ENCODE measurements at places on chromosomes 7 and 10.

DNA sequence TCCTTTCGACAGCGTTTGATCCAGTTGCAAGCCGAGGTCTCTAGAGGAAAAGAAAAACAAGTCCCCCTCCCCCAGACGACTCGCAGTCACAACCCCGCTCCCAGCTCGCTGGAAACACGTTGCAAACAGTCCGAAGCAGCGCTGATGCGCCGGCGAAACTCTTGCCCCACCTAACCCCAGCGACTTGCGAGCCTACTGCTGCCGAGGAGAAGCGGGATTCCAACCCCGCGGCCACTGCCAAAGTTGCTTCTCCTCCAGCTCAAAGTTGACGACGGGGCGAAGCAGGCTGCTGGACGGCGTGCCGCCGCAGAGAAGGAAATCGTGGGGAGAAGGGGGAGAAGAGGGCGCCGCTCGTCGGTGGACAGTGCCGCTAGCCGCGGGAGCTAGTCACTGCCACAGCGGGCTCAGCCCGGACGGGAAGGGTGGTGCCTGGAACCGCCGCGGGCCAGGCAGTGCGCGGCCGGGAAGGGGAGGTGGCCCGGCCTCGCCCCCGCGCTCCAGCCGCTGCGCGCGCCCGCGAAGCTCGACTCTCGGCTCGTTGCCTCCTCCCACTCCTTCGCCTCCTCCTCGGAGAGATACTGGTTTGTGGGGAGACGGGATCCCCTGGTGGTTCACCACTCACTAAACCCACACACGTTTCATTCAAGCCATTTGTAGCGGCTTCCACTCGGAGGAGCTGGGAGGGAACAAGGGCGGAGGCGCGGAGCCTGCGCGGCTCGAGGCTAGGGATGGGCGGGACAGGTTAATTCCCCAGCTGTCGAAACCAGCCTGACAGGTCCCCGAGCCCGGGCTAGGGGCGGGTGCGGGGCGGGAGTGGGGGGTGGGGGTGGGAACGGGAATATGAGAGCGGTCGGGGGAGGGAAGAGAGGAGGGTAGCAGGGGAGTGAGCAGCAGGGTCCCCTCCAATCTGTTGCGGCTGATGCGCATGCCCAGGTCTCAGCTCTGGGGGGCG lies at the start of gene GPR37:
GPR37 (minus strand) TSS at position 392 of the 952 bp plus-strand sequence. CDS start 816 bp downstream, outside the sequence.
- peak; percentile 93 for DNase-seq

DNA sequence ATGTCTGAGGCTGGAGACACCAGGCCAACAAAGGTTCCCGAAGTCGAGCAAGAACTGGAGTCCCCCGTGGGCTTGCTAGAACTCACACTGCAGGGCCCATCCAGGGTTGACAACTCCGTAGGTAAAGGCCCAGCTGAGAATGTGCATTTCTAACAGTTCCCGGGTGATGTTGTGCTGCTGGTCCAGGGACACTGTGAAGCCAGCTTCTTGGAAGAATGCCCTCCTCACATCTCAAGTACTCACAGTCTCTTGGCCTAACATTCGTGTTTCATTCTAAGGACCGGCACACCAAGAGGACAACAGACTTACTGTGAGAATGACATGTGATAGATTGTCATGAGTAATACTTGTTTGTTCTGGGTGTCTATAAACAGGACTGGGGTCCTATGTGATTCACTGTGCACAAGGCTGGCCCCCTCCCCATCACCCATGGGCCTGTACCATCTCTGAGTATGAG lies 682.3 kb upstream of the IGFBP3 start:
- DNase-seq = no peak

- DNase-seq = no peak
Observed at GRCh38 chr10:103823706-103824272, 31.6 kb downstream of the SH3PXD2A start.

GRCh38 chr7:16918288-16918895 lies 36.6 kb upstream of the AGR3 start:
- DNase-seq = peak; percentile 40

- DNase-seq = no peak
Observed at GRCh38 chr10:17435953-17436352, 18.4 kb downstream of the ST8SIA6 start.

- peak; percentile 46 for DNase-seq
Observed at GRCh38 chr7:153616711-153617325, 435.4 kb upstream of the DPP6 start.

GRCh38 chr7:124077546-124077945 lies 44.7 kb upstream of the TMEM229A start:
- DNase-seq = no peak

GRCh38 chr10:110802551-110803238 lies 69.0 kb upstream of the PDCD4 start:
- DNase-seq = no peak

- DNase-seq = no peak
Observed at GRCh38 chr7:100152937-100153666, 4.4 kb downstream of the LAMTOR4 start.

DNA sequence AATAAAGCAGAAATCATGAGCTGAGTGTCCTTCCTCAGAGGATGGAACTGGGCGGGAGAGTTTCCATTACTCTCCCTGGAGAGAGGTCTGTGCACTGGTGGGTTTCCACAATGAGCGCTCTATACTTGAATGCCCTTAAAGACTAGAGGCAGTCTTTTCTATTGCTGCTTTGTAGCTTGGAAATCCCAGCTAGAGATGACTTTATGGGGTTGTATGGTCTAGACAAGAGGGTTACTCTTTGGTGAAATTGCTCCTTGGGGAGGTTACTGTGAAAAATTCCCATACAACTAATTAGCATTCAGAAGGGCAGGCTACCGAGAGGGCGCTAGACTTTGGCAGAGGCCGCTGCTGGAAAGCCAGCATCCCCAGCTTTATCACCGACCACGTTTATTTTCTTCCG lies 136.8 kb downstream of the TAX1BP1 start:
- DNase-seq = no peak

- no peak for DNase-seq
Observed at GRCh38 chr10:53479365-53479764, 706.8 kb upstream of the MBL2 start.

DNA sequence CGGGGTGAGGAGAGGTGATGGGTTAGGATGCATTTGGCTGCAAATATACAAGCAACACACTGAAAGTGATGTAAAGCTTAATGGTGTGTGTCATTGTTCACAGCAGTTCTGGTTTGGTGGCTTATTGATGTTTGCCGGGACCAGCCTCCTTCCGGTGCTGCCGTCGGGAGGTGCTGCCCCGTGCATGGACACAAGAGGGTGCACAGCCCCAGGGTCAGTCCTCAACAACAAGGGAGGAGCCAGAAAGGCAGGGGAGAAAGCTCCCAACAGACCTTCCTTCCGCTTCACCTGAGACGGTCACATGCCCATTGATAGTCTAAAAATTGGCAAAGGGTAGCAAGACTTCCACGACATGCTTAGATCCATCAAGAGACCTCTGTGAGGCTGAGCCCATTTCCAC lies 9.5 kb downstream of the RNF32 start:
- DNase-seq = no peak

DNA sequence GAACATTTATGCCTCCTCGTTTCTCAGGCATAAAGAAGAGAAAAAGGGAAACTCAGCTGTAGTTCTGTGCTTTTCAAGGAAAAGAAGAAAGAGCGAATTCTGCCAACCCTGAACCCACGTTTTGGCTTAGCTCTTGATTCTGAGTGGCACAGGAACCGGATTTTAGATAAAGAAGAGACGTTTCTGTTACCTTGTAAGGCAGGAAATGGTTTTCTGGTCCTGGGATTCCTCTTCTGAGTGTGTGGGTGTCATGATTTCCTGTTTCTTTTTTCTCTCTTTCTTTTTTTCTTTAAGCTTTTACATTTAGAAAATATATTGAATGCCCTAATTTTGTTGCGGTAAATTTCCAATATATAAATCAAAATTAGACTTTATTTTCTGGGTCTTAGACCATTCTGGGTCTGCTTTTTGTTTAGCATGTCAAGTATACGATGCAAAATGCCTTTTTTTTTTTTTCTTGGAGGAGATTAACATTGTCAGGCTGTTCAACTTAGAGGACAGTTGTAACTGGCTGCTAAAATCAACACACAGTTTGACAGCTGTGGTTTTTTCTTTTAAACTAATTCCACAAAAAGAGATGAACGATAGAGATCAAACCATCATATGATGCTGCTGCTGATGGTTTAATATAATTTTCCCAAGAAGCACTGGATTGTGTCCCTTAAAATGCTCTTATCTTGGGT lies 190.8 kb downstream of the GATA3 start:
- no peak for DNase-seq

DNA sequence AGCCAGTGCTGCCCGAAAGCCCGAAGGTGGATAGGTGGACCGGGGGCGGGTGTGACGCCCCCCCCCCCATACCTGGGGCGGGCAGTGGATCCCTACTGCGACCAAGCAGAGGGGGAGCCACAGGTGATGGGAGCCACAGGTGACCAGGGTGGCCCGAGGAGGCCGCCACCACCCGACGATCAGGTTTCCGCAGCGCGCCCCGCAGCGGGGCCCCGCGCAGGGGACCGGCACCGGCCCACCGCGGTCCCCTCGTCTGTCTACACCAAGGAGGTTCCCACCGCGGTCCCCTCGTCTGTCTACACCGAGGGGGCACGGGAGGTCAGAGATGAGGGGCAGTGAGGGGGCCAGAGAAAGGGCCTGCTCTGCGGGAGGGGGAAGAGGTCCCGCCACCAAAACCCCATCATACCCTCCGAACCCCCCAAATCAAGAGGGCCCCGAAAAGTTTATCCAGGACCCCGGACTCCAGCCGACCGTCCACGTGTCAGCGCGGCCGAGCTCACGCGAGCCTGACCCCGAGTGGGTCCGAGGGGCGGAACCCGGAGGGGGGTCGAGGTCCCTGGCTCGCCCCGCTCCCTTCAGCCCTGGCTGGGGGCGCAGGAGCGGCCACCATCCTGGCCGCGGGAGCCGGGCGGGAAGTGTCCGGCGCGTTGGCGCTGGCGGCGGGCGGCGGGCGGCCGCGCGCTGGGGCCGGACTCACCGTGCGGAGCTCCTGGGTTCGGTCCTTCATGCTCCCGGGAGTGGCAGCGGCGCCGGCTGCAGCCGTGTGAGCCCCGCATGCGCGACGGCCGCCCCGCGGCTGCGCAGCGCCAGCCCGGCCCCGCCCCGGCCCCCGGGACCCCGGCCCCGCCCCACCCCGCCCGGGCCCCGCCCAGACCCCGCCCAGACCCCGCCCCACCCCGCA lies at the start of gene STX1A:
STX1A (minus strand) TSS at position 765 of the 901 bp plus-strand sequence; CDS start at position 727, 38 bp downstream.
- DNase-seq = no peak
